Activated naive CD4-positive, alpha-beta T cell (primary cell): ENCODE measurements at places on chromosomes 12 and 14.

- DNase-seq: no peak
Observed at GRCh38 chr14:28744126-28744525, 22.5 kb upstream of the FOXG1 start.

GRCh38 chr14:61620130-61620946, 75.0 kb upstream of the HIF1A start:
- no peak for DNase-seq

GRCh38 chr14:92600318-92601053, 86.9 kb downstream of the RIN3 start:
- no peak for DNase-seq

- DNase-seq: no peak
Observed at GRCh38 chr14:87457720-87458119, 535.3 kb downstream of the GALC start.

DNA sequence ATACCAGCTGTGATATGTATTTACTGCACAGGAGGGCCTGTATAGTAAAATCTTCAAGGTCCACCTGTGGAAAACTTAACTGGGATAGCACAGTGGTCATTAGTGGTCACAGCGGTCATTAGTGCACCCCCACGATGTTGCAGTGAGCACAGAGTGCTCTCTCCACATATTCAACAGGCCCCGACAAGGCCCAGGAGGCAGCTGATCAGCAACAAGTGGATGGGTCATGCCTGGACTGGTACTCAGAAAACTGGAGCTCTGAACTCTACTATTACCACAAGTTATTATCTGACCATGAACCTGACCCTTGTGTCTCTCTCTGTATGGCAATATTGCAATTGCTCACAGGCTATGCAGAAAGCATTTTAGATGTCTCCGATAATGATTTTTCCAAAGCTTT, 129.5 kb downstream of the SLC35F4 start:
- DNase-seq: no peak

GRCh38 chr14:101464984-101465794, 96.1 kb upstream of the DIO3 start:
- no peak for DNase-seq

- no peak for DNase-seq
Observed at GRCh38 chr12:47946413-47947323, 16.7 kb upstream of the TMEM106C start.

GRCh38 chr12:40015345-40015744, 90.5 kb downstream of the SLC2A13 start:
- no peak for DNase-seq
